ENCODE measurements at places on chromosomes 11 and 22.

DNA sequence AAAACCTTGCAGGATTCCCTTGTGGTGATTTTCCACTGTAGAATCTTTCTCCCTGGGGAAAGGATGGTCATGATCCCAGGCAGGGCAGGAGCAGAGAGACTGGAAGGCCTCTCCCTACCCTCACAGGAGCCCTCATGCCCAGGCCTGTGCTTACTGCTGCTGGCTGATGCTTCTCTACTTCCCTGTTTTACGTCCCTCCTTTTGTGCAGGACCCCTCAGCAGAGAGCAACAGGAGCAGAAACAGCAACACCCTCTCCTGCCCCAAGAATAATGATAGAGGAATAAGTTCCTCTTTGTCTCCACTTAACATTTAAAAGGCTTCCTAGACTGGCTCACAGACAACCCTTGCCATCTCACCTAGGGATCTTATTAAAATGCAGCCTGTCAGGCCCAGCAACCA lies 3.6 kb downstream of the ISX start:
- DNase-seq: no peak

GRCh38 chr22:49380095-49380827 lies 447.4 kb downstream of the BRD1 start:
- DNase-seq: no peak

- no peak for DNase-seq
These were observed 33.4 kb downstream of the GDPD5 start for GRCh38 chr11:75492181-75492820.

GRCh38 chr11:40647295-40647694 lies 812.2 kb downstream of the LRRC4C start:
- DNase-seq: no peak

DNA sequence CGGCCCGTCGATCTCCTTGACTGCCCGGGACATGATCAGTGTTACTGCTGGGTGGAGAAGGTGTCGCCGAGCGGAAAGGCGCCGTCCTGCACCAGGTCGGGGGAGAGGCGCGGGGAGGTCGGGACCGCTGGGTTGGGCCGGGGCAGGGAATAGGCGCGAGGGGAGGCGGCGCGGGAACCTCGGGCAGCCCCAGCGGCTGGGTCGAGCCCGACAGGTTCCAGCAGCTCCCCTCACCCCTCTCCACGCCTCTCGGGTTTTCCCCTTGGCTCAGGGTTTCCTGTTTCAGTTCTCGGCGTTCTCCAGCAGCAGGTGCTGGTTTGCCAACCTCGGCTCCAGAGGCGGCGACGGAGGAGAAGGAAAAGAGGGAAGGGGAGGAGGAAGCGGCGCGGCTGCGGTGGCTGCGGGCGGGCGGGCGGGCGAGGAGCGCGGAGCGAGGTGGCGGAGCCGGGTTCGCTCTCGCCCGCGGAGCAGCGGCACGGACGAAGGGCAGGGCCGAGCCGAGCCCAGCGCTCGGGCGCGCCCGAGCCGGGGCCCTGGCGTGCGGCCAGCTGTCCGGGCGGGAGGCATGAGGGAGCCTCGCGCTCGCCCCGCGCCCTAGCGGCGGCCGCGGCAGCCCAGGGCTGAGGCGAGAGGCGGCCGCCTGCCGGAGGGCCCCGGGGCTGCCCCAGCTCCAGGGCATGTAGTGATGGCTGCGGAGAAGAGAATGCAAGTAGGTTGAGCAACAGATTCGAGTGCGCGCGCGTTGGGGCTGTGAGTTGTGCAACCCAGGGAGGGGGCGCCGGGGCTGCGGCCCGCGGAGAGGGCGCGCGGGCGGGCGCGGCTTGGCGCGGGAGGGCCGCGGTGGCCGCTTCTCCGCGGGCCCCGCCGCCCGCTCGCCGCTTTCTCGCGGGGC lies at the start of gene ZC3H12C:
ZC3H12C (plus strand) TSS at position 878 of the 892 bp plus-strand sequence. CDS start 20 bp downstream, outside the sequence.
- DNase-seq: peak; percentile 89

DNA sequence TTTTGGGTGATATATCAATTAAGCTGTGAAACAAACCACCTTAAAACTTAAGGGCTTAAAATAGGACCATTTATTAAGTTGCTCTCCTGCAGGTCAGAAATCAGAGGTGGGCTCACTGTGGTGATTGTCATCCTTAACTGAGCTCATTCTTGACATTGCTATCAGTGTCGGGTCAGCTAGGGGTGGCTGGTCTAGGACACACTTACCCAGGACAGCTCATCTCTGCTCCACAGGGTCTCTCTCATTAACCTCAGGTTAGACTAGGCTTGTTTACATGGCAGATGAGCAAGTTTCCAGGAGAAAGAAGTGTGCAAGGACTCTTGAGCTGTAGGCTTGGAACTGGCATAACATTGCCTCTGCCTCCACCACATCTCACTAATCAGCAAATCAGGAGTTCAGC lies 601.0 kb upstream of the RAG2 start:
- no peak for DNase-seq

DNA sequence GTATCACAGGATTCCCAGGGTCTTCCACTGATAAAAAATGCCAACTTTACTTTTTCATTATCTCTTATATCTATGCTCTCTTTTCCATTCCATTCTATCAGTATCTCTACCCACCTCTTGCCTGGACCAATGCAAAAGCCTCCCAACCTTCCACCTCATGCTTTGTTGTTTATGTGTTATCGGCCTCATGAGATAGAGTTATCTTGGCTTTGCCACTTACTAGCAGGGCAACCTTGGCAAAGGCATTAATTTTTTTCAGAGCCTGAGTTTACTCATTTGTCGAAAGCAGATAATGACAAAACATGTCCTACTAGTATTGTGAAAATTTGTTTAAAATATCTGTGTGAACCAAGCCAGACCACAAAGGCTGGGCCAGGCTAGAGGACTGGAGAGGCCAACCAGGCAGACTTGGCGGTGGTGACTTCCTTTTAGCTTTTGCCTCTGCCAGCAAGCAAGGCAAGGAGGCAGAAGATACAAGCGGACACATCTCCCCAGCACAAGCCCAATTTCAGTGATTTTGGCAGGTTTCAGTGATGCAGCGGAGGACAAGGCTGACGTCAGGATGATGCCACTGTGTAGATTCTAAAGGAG lies 106.9 kb downstream of the ADAMTS15 start:
- DNase-seq: peak; percentile 79

GRCh38 chr11:76702336-76703128 lies 32.0 kb upstream of the LRRC32 start:
- DNase-seq: no peak

GRCh38 chr11:65209711-65210360 lies 28.1 kb downstream of the CAPN1 start:
- DNase-seq: no peak

GRCh38 chr11:3135481-3136440 lies 29.3 kb downstream of the OSBPL5 start:
- no peak for DNase-seq

- no peak for DNase-seq
These were observed 25.4 kb downstream of the ATG13 start for GRCh38 chr11:46642627-46643335.

DNA sequence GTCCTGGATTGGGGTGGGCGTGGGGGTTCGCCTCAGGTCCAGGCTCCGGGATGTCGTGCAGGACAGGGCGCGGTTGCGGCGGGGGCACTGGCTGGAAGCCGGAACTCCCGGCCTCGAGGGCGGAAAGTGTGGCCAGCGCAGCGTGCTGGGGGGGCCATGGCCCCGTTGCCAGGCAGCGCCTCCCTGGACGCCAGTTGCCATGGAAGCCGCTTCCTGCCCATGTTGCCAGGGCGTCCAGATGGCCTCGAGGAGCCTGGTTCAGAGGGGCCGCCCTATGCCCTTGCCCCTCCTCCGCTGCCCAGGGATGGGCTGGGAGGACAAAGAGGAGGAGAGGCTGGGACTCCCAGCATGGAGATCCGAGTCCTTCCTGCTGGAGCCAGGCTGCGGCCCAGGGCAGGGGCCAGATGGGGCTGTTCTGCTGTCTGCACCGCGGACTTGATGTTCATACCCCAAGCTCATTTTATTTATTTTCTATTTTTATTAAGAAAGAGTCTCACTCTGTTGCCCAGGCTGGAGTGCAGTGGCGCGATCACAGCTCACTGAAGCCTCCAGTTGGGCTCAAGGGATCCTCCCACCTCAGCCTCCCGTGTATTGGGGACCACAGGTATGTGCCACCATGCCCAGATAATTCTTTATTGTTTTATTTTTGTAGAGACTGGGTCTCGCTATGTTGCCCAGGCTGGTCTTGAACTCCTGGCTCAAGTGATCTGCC lies 4.6 kb upstream of the CCDC188 start:
- DNase-seq: peak; percentile 59

- no peak for DNase-seq
These were observed 19.2 kb upstream of the DGCR8 start for GRCh38 chr22:20060700-20061480.

DNA sequence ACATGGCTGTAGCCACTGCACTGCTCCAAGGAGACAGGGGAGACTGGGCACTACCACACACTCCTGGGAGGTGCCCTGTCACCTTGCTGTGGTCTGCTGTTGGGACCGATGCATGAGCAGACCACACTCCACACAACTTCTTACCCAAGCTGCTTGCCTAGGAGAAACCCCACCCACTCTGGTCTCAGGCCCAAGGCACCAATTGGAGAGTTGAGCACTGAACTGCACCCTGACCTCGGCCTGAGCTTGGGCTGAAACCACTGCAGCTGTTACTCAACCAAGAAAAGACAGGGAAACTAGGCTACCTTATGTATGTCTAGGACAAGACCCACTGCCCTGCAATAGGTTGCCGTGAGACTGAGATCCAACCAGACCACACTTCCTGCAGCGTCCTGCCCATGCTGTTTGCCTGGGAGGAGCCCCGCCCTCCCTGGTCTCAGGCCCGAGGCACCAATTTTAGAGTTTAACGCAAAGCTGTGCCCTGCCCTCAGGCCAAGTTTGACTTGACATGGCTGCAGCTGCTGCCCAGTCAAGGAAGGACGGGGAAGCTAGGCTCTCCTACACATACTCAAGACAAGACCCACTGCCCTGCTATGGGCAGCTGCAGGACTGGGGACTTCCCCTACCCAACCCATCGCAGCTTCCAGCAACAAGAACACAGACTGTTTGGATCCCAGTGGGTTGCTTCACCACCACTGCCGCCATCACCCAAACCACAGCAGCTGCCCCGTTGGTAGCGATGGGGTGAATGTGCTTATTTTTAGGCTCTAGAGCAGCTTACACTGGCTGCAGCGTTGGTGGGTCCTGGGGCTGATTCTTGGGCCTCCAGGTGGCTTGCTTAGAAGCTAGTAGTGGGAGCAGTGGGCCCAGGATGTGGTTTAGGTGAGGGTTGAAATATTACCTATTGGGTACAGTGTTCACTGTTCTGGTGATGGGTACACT lies 66.8 kb downstream of the BRD1 start:
- no peak for DNase-seq

DNA sequence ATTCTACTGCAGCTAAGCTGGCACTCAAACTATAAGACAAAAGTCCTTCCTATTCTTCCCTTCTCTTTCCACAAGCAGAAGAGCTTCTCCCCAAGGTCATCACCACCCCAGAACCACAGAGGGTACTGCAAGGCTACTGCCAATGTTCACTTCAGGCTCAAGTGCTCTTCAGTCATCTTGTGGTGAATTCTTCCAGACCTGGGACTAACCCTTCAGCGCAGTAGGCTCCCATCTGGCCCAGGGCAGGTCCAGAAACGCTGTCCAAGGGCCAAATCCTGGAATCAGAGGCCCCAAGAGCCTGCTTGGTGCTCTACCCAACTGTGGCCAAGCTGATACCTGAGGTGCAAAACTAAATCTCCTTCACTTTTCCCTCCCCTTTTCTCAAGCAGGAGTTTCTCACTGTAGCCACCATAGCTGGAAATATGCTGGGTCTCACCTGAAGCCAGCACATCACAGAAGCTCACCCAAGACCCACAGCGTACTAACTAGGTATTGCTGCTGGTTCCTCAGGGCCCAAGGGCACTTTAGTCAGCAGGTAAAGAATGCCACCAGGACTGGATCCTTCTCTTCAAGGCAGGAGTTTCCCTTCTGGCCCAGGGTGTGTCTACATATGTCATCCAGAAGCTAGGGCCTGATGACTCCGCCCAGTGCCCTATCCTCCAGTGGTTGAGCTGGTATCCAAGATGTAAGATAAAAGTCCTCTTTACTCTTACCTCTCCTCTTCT lies 27.8 kb downstream of the FCHSD2 start:
- DNase-seq: no peak

DNA sequence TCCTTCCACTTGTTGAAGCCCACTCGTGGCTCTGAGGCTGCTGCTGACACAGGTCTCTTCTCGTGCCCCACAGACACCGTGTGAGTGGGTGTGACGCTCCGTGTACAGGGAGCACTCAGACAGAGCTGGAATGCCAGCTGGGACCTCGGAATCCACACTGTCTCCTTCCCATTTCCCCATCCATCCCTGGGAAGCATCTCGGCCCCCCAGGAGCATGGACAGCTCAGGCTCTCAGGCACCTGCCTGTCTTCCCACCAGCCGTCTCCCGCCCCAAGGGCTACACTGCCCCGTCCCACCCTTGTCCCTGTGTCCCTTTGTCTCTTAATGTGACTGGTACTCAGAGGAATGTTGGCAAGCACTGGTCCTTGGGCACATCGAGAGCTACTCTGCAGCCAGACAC lies 63.8 kb downstream of the ARHGAP8 start:
- no peak for DNase-seq

DNA sequence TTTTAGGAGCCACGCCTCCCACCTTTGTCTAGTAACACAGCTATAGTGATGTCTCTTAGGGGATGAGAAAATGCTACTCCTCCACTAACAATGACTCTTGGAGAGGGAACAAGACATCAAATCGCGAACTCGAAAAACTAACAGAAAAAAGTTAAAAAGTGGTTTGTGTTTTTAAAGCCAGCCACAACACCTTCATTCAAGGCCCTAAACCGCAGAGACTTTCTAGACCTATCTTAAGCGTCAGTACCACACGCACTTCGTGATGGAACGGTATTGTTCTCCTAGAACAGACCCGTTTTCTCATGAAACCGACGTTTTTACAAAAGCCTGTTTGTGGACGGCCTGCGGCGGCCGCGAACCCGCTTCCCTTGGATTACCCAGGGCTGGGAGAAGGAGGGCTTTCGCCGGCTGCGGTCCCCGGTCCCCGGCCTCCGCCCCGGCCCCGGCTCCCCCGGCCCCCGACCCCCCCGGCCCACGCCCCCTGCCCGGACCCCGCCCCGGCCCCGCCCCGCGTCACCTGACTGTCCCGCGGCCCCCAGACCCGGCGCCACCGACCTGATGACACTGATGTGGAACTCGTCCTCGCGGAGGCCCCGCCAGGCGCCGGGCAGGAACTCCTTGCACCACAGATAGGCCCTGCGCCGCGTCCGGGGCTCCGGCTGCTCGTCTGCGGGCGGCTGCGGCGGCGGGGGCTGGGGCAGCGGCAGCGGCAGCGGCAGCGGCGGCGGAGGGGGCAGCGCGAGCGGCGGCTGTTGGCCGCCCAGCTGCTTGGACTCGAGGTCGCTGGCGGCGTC lies 718 bp downstream of the CHKA start:
- DNase-seq: peak; percentile 31
